ENCODE measurements at places on chromosomes 7 and 10. TPM values are rescaled to one million over a fixed set of nuclear protein-coding genes. Genes with fewer than 3 reads are reported as not detected.

GRCh38 chr10:17410907-17411306 lies 43.5 kb downstream of the ST8SIA6 start:
- no peak overlapping the region for H3K27ac ChIP-seq
- no peaks in the 10 kb centered on the region for H3K36me3 ChIP-seq
- DNase-seq: no peak

DNA sequence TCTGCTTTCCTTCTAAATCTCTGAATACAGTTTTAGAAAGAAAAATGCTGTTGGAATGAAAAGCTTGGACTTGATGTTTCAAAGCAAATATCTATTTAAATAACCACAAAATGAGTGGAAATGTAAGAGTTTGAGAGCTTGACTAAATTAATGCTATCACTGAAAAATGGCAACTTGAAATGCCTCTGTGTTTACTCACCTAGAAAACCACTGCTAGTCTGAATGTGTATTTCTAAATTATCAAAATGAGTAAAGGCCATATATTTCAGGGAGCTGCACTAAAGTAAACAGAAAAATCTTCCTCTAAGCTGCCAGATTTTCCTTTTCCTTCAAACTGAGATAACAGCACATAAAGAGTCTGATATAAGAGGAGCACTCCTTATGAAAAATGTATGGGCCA lies 87.9 kb downstream of the DPY19L1 start:
- no peaks in the 10 kb centered on the region for H3K27me3 ChIP-seq
- DNase-seq: no peak
- no peaks in the 10 kb centered on the region for H3K36me3 ChIP-seq
- H3K27ac ChIP-seq: no peak overlapping the region
- no peak overlapping the region for H3K4me3 ChIP-seq

DNA sequence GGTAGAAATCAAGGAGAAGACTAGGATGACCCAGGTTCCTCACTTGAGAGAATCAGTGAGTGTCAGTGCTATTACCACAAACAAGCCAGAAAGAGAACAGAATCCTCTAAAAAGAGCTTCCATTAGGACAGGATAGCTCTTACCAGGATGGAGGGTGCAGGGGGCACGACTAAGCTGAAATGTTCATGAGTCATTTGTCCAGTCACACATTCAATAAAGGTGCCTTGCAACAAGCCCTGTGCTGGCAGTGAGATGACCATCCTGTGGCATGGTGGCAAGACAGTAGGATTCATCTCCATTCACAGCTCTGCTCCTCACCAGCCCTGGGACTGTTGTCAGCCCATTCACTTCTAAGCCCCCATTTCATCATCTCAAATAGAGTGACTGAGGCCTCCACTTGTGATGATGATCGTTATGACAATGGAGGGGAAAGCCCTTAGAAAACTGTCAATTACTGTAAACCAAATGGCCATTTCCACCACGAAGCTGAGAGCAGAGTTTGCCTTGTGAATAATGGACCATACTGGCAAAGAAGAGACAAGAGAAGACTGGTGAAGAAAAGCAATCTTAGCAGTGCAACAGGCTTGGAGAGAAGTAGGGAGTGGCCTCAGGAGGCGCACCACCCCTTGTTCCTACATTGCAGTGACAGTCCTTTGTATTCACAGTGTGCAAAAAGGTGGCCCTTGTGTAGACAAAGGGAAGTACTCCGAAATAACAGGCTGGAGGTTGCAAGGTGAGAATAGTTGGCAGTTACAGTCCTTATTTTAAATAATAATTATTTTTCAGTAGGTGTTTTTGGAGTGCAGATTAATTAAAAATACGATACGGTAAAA lies 9.0 kb upstream of the WIPF3 start:
- H3K36me3 ChIP-seq: no peaks in the 10 kb centered on the region
- H3K27me3 ChIP-seq: no peaks in the 10 kb centered on the region
- no peak for DNase-seq

DNA sequence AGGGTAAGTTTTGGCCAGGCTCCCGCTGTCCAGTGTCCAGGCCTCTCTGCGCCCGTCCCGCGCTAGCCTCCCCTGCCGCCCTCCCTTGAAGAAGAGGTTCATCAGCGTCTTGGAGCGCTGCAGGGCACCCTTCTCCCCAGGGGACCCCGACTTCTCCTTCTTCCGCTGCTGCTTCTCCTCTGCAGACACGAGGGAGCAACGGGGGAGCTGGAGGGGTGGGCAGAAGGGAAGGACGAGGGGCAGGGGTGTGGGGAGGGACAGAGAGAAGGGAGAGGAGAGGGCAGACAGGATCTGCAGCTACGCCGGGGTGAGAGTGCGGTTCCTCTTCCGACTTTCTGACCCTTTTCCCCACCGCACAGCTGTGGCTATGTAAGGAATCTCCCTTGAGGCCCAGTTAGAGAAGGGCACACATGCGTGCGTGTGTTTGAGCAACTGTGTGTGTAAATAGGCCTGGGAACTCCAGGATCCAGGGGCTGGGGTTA lies 12.8 kb downstream of the PDZD7 start:
- H3K4me1 ChIP-seq: peaks cover 6% of the 10 kb centered on the region
- no peaks in the 10 kb centered on the region for H3K36me3 ChIP-seq
- no peak overlapping the region for H3K27ac ChIP-seq
- no peak for DNase-seq
- H3K27me3 ChIP-seq: peaks cover 20% of the 10 kb centered on the region

GRCh38 chr10:36534471-36535002 lies 590.9 kb upstream of the ANKRD30A start:
- H3K27me3 ChIP-seq: no peaks in the 10 kb centered on the region
- no peaks in the 10 kb centered on the region for H3K36me3 ChIP-seq
- H3K27ac ChIP-seq: no peak overlapping the region
- DNase-seq: no peak
- H3K4me1 ChIP-seq: no peaks in the 10 kb centered on the region

DNA sequence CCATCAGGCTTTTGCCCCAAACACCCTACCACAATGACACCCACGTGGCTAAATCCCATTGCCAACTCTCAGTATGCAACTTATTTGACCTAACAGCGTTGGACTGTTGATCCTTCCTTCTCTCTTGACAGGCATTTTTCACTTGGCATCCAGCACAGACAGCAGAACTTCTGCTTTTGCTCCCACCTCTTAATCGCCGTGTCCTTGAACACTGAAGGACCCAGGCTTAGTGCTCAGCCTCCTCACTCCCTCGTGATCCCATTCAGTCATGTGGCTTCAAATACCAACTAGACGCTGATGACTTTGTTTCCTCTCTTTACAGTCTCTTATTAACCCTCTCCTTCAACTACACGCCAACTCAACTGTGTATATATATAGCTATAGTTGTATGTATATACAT lies 25.0 kb downstream of the ZFAND2A start:
- H3K4me3 ChIP-seq: no peak overlapping the region
- no peak for DNase-seq
- H3K27ac ChIP-seq: no peak overlapping the region
- no peaks in the 10 kb centered on the region for H3K36me3 ChIP-seq
- no peaks in the 10 kb centered on the region for H3K27me3 ChIP-seq
- peaks cover 13% of the 10 kb centered on the region for H3K4me1 ChIP-seq

- DNase-seq: no peak
- H3K27me3 ChIP-seq: no peaks in the 10 kb centered on the region
- no peaks in the 10 kb centered on the region for H3K36me3 ChIP-seq
These were observed 180.9 kb downstream of the SEMA3A start for GRCh38 chr7:84013616-84014240.

- no peaks in the 10 kb centered on the region for H3K36me3 ChIP-seq
- peaks cover 24% of the 10 kb centered on the region for H3K4me1 ChIP-seq
- H3K27me3 ChIP-seq: no peaks in the 10 kb centered on the region
- H3K27ac ChIP-seq: no peak overlapping the region
- no peak for DNase-seq
These were observed 115.1 kb downstream of the MAD1L1 start for GRCh38 chr7:2117646-2118045.

- no peak within 1 kb of the TSS for H3K27ac ChIP-seq
- peaks cover 2% of the 10 kb centered on the region for H3K4me1 ChIP-seq
- no peaks in the 10 kb centered on the region for H3K27me3 ChIP-seq
- no peak for DNase-seq
- H3K36me3 ChIP-seq: peaks cover 3% of the 10 kb centered on the region
These were observed at the start of gene ASIC3 for GRCh38 chr7:151047976-151048815. ASIC3 (plus strand) TSS chr7:151048531; CDS start chr7:151048886, 355 bp downstream.

GRCh38 chr7:55533050-55533728 lies 39.1 kb downstream of the VOPP1 start:
- H3K27ac ChIP-seq: no peak overlapping the region
- H3K4me1 ChIP-seq: peaks cover 67% of the 10 kb centered on the region
- no peaks in the 10 kb centered on the region for H3K27me3 ChIP-seq
- DNase-seq: peak; percentile 87
- H3K4me3 ChIP-seq: peak overlapping the region; percentile 10

- no peaks in the 10 kb centered on the region for H3K27me3 ChIP-seq
- H3K4me3 ChIP-seq: no peak overlapping the region
- H3K36me3 ChIP-seq: no peaks in the 10 kb centered on the region
- no peak overlapping the region for H3K27ac ChIP-seq
- DNase-seq: no peak
These were observed 203.3 kb downstream of the SEC23IP start for GRCh38 chr10:120095875-120096274.

GRCh38 chr7:19663816-19664462 lies 44.9 kb downstream of the POLR1F start:
- H3K36me3 ChIP-seq: no peaks in the 10 kb centered on the region
- no peak overlapping the region for H3K4me3 ChIP-seq
- DNase-seq: no peak
- H3K27ac ChIP-seq: no peak overlapping the region
- H3K4me1 ChIP-seq: no peaks in the 10 kb centered on the region
- no peaks in the 10 kb centered on the region for H3K27me3 ChIP-seq

DNA sequence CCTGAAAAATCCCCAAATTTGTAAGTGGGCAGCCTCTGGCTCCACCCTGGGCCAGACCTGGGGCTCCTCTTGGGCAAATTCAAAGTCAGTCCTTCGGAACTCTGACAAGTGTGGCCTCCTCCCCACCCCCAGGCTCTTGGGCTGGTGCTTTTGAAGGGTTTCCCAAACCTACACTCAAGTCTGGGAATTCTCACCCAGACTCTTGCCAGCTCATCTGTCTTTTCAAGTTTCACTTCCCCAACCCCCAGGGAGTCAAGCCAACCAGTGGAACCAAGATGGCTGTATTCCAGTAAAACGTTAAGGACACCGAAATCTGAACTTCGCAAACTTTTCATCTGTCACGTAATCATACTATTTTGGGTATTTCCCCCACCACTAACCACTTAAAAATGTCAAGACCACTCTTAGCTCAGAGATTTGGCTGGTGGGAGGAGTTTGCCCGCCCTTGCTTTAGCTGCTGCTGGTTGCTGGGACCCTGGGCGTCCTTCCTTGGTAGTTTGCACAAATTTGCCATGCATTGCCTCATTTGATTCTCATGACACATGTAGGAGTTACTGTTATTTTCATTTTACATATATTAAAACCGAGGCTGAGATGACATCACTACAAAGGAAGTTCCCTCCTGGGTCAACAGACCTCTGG lies 1.7 kb upstream of the MYO1G start:
- H3K36me3 ChIP-seq: peaks cover 41% of the 10 kb centered on the region
- H3K4me3 ChIP-seq: peak overlapping the region; percentile 91
- H3K4me1 ChIP-seq: peaks cover 76% of the 10 kb centered on the region
- peak overlapping the region; percentile 94 for H3K27ac ChIP-seq
- H3K27me3 ChIP-seq: no peaks in the 10 kb centered on the region

DNA sequence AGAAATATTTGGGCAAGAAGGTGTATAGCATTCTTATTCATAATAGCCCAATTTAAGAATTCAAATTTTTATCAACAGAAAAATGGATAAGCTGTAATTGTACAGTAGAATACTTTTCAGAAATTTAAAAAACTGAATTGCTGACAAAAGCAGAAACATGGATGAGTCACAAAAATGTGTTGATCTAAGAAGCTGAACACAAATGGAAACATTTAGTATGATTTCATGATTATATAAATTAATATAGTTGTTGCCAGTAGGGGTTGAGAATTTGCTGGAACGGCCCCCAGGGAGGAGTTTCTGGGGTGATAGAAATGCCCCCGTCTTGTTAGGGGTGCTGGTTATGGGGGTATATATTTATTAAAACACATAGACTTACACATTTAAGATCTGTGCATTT lies 179.1 kb downstream of the KLF6 start:
- no peaks in the 10 kb centered on the region for H3K27me3 ChIP-seq
- DNase-seq: no peak
- no peaks in the 10 kb centered on the region for H3K4me1 ChIP-seq
- H3K27ac ChIP-seq: no peak overlapping the region

DNA sequence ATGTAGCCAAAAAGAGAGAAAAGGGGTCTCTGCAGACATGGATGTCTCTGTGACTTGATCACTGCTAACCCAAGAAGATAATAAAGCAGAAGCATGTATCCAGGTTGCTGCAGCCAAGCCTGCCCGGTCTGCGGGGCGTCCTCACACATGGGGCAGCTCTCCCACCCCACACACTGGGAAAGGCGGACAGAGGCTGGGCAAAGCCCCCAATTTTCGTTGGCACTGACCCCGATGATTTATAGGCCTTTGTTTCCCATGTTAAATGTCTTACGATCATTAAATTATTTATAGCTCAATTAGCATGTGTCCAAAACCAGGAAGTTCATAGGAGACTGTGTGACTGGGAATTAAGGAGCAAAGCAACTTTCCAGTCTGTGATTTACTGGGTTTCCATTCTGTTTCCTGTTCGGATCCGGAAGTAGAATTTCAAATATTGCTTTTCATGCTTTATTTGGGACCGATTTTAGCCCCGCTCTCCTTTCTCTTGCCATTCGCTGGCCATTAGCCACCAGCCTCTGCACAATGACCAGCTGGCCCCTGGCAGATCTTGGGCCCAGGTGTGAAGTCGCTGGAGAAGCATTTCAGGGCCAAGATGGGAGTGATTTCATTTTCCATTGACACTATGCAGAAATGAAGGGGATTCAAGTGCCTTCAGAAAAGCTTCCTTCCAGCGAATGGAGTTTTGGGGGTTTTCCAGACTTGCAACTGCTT lies 91.6 kb downstream of the EGFR start:
- no peak overlapping the region for H3K27ac ChIP-seq
- DNase-seq: no peak
- no peak overlapping the region for H3K4me3 ChIP-seq
- H3K36me3 ChIP-seq: no peaks in the 10 kb centered on the region

GRCh38 chr10:131700032-131700431 lies 200.8 kb upstream of the PPP2R2D start:
- H3K27me3 ChIP-seq: no peaks in the 10 kb centered on the region
- H3K4me1 ChIP-seq: no peaks in the 10 kb centered on the region
- H3K27ac ChIP-seq: no peak overlapping the region
- H3K4me3 ChIP-seq: no peak overlapping the region
- DNase-seq: no peak

The STAG3 gene
- total RNA-seq: 5.1 TPM

The ZNF365 gene
- total RNA-seq: 0.93 TPM

The GNAT3 gene
- not detected for total RNA-seq

The GBX1 gene
- not detected for total RNA-seq

The BEND7 gene
- total RNA-seq: not detected

The LRGUK gene
- 0.18 TPM for total RNA-seq

The FAM221A gene
- 5.8 TPM for total RNA-seq

All from CD8-positive, alpha-beta memory T cell (primary cell).